Fibroblast of lung (primary cell): ENCODE measurements at places on chromosomes 1 and 21. TPM values are rescaled to one million over a fixed set of nuclear protein-coding genes. Genes with fewer than 3 reads are reported as not detected.

DNA sequence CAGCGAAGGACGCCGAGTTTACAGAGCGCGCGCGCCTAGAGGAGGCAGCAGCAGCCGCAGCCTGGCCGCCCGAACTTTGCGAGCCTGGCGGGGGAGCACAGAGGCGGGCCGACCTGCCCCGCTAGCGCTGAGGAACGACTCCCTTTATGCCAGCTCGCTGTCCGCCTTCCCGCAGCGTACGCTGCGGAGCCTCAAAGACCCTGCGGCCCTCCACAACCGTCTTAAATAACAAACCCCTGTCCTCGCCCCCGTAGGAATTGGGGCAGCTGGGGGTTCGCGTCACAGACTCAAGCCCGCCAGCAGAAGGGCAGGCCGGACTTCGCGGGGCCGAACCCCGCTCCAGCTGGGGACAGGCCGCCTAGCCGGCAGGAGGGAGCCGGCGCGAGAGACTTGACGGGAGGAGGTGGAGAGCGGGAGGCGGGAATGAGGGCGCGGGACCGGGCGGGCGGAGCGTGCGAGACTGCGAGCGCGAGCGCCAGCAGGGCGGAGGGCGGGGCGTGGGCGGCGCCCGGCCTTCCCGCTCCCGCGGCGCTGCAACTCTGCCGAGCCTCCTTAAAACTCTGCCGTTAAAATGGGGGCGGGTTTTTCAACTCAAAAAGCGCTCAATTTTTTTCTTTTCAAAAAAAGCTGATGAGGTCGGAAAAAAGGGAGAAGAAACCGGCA, 1.8 kb upstream of the CDKN2C start:
- no peaks in the 10 kb centered on the region for H3K36me3 ChIP-seq
- H3K4me3 ChIP-seq, result peak overlapping the region; percentile 98
- H3K4me1 ChIP-seq, result no peaks in the 10 kb centered on the region
- H3K27ac ChIP-seq, result peak overlapping the region; percentile 90
- peak; percentile 90 for DNase-seq
- H3K27me3 ChIP-seq, result no peaks in the 10 kb centered on the region

DNA sequence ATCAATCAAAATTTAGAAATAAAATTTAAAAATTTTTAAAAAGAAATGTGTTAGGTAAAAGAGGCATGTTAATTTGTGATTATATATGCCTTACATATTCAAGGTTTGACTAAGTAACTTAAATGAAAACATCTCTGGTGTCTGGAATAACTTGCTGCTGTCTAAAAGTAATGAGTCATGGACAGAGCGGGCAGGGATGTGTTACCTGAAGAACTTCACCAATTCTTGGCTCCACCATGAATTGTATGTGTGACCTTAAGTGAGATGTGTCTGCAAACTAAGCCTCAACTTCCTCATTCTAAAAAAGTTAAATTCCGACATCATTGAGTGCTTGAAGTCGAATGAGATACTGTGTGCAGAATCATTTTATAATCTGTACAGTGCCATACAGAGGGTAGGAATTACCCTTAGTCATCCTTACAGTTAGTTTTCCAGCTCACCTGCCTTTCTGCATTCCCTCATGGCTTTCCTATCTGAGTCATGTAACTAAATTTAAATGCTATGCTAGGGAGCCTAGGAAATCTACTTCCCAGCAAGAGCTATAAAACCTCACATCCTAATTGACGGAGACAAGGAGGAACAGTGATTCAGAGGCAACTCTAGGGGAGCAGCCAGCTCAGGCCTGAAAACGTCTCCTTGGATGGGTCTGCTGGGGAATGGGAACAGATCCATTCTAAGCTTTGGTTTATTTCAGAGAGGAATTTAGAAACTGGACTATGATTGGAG, 100.7 kb upstream of the TSPAN2 start:
- peaks cover 16% of the 10 kb centered on the region for H3K4me1 ChIP-seq
- H3K4me3 ChIP-seq, result no peak overlapping the region
- H3K36me3 ChIP-seq, result no peaks in the 10 kb centered on the region
- DNase-seq, result peak; percentile 98

DNA sequence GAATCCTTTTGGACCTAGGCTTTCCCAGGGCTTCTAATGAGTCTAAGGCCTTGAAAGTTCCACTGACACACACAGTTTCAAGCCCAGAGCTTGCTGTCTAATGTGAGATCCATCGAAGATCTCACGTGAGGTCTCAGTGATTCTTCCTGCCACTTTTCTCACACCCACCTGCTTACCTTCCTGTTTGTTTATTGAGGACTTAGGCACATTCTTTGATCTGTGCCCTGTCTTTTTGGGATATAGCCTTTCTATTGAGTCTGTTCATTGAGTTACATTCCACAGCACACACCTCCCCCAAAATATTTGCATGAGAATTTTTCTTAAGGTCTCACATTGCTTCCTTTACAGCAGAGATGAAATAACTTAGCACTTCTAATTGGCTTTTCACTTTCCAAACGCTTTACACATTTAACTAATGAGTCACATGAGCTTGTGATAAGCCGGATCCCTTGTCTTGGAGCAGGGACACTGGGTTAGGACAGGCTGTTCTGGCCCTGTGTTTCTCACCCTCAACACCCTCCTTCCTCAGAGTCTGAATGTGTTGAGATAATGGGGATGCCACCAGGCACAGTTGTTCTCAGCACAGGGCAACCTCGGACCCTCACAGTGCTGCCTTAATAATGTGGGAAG, 288.3 kb downstream of the TM2D1 start:
- H3K27me3 ChIP-seq, result no peaks in the 10 kb centered on the region
- H3K36me3 ChIP-seq, result no peaks in the 10 kb centered on the region
- no peaks in the 10 kb centered on the region for H3K4me1 ChIP-seq
- DNase-seq, result peak; percentile 7
- H3K4me3 ChIP-seq, result no peak overlapping the region

GRCh38 chr1:51926171-51926812, 47.8 kb upstream of the NRDC start:
- DNase-seq, result peak; percentile 61
- no peaks in the 10 kb centered on the region for H3K27me3 ChIP-seq
- peaks cover 6% of the 10 kb centered on the region for H3K36me3 ChIP-seq
- H3K4me1 ChIP-seq, result peaks cover 26% of the 10 kb centered on the region
- H3K4me3 ChIP-seq, result no peak overlapping the region
- H3K27ac ChIP-seq, result no peak overlapping the region

- H3K27me3 ChIP-seq, result no peaks in the 10 kb centered on the region
- no peaks in the 10 kb centered on the region for H3K36me3 ChIP-seq
- no peak for DNase-seq
- peak overlapping the region; percentile 71 for H3K27ac ChIP-seq
Measured at GRCh38 chr1:226407199-226407496, 745 bp downstream of the PARP1 start.

GRCh38 chr1:204348722-204349121, 11.0 kb downstream of the PLEKHA6 start:
- no peak overlapping the region for H3K27ac ChIP-seq
- H3K27me3 ChIP-seq, result no peaks in the 10 kb centered on the region
- H3K36me3 ChIP-seq, result no peaks in the 10 kb centered on the region
- peak; percentile 63 for DNase-seq
- no peak overlapping the region for H3K4me3 ChIP-seq
- peaks cover 13% of the 10 kb centered on the region for H3K4me1 ChIP-seq

DNA sequence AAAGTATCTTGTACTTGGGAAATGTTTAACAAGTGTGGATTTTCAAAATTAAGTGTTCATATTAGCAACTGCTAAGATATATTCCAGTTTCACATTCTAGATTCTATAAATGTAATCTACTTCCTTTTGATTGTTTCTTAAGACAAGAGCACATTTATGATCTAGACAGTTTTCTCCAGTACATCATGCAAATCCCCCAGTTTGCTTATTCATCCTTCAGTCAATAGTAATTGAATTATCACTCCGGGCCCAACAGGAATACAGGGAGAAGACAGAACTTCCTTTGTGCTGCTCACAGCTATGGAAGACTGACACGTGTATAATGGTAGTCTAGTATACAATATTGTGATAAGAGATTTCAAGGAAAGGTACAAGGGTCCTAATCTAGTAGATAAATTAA, 14.5 kb downstream of the PLA2G4A start:
- no peak overlapping the region for H3K4me3 ChIP-seq
- no peaks in the 10 kb centered on the region for H3K4me1 ChIP-seq
- no peak for DNase-seq
- H3K27me3 ChIP-seq, result no peaks in the 10 kb centered on the region
- no peak overlapping the region for H3K27ac ChIP-seq

GRCh38 chr1:116242741-116243140, 130.3 kb upstream of the ATP1A1 start:
- peaks cover 6% of the 10 kb centered on the region for H3K27me3 ChIP-seq
- no peaks in the 10 kb centered on the region for H3K4me1 ChIP-seq

- no peaks in the 10 kb centered on the region for H3K4me1 ChIP-seq
- H3K36me3 ChIP-seq, result no peaks in the 10 kb centered on the region
- no peak for DNase-seq
- no peak overlapping the region for H3K4me3 ChIP-seq
- H3K27me3 ChIP-seq, result no peaks in the 10 kb centered on the region
- no peak overlapping the region for H3K27ac ChIP-seq
Measured at GRCh38 chr1:213523781-213524398, 463.9 kb upstream of the PROX1 start.

GRCh38 chr1:12158357-12159092, 8.3 kb upstream of the TNFRSF1B start:
- no peaks in the 10 kb centered on the region for H3K27me3 ChIP-seq
- no peak overlapping the region for H3K4me3 ChIP-seq
- no peak overlapping the region for H3K27ac ChIP-seq
- peaks cover 17% of the 10 kb centered on the region for H3K4me1 ChIP-seq

GRCh38 chr1:183817576-183818288, 12.8 kb downstream of the RGL1 start:
- H3K27me3 ChIP-seq, result no peaks in the 10 kb centered on the region
- H3K4me1 ChIP-seq, result peaks cover 18% of the 10 kb centered on the region
- H3K27ac ChIP-seq, result no peak overlapping the region
- H3K4me3 ChIP-seq, result no peak overlapping the region
- DNase-seq, result no peak

The LAPTM5 gene
- under 0.01 TPM in 2 replicates for total RNA-seq

The ACTA1 gene
- total RNA-seq, result not detected in 2 replicates

The GPR25 gene
- not detected in 2 replicates for total RNA-seq

The HMGN2 gene
- total RNA-seq, result 123 and 170 TPM in 2 replicates
